ENCODE measurements at places on chromosomes 2 and 18.
A peak's percentile ranks its signal among the peaks of the same experiment; 100 is the strongest.

DNA sequence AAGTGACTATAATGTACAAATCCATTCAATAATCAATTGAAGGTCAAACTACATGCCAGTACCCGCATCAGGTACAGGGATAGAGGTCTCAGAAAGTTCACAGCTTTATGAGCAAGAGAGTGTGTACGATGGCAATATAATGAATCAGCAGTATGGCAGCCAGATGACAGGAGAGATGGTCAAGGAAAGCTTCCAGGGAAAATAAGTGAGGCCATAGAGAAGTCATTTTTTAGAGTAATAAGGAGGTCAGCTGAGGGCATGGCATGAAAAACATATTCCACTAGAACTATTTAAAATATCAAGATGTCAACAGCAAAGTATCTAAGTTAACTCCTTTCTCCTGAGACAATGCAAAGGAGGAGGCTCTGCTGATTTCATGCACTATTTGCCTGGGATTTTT, 108.0 kb downstream of the SLC8A1 start:
- no peak for DNase-seq

GRCh38 chr2:26978061-26978596, 7.7 kb downstream of the MAPRE3 start:
- DNase-seq, result no peak

DNA sequence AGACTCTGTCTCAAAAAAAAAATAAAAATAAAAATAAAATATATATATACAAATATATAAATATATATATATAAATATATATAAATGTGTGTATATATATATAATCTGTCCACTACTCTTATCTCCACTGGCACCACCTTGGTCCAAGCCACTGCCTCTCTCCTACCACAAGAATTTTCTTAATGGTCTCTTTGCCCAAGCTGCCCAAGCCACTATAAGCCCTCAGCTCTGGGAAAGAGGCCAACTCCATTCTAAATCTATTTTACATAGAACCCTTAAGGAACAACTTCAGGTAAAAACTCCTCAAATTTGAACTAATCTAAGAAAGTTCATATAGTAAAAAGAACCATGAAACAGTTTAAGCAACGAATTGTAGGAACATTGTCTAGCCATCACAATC, 45.6 kb upstream of the GREB1L start:
- no peak for DNase-seq

- peak; percentile 56 for DNase-seq
Observed at GRCh38 chr18:22169011-22169888, at the start of gene GATA6. Gene GATA6, plus strand, starts transcription at chr18:22169589. Its CDS starts 1,556 bp downstream, at chr18:22171145.

DNA sequence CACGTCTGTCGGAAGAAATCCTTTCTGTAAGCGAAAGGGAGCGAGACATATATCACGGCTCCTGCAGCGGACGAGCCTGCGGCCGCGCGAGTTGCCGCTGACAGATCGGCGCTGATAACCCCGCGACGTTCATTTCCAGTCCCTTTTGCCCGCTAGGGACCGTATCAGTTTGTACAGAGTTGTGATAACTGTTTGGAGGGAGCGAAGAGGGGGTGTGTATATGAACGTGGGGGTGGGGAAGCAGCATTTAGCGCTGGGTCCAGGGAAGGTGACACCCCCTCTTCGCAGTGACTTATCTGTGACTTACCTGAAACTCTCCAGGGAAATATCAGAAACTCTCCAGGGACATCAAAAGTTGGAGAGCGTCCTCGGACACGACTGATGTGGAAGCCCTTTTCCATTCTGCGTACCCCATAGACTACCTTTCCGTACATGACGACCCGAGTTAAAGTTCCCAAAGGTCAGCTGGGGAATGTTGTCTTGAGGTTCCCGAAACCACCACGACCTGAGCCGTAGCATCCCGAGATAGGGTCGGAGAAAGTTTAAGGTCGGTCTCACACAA, 948 bp upstream of the GATA6 start:
- DNase-seq, result peak; percentile 30

Data from stimulated activated naive CD8-positive, alpha-beta T cell treated with anti-CD3 and anti-CD28 coated beads, Interleukin-15, Interleukin-2, amounts not matched to agents 100 U/mL and 50 U/mL, for 24 hours (primary cell).